ENCODE measurements at places on chromosomes 2 and 18. TPM values are rescaled to one million over a fixed set of nuclear protein-coding genes. Genes with fewer than 3 reads are reported as not detected.

The CLASP1 gene
- 40.1 TPM for total RNA-seq

The MREG gene
- total RNA-seq = 6.5 TPM

- DNase-seq = no peak
Observed at GRCh38 chr18:65568866-65569265, 181.9 kb upstream of the CDH7 start.

DNA sequence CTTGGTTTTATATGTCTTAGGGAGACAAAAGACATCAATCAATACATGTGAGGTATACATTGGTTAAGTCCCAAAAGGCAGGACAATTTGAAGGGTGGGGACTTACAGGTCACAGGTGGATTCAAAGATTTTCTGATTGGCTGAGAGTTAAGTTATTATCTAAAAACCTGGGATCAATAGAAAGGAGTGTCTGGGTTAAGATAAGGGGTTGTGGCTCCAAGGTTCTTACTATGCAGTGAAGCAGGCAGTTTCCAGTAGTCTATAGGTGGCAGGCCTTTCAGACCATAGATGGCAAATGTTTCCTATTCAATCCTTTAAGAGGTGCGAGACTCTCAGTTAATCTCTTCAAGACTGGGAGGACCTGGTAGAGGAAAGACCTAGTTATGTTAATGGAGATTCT lies 42.1 kb upstream of the NEB start:
- DNase-seq = no peak

DNA sequence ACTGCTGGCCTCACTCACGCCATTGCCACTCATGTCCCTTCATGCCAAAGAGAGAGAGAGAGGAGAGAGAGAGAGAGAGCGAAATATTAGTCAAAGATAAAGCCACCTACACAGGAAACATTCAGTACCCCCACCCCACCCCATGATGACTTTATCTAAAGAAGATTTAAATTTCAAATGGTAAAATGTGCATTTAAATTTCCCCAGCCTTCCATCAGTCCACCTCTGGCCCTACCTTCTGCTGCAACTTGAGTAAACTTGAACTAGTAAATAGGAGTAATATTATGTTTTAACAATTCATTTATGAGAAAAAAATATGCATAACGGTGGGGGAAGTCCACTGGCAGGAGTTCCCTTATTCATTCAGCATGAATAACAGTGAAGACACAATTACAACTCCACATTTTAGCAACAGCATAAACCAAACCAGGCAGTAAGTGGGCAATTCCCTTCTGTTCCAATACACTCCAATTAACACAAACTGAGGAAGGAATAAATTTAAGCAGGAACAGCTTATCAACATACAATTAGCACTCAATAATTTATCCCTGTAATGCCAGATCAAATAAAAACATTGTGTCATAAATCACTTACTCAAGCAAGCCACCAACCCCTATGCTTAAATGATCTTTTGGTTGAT lies 264.2 kb downstream of the LNPK start:
- no peak for DNase-seq

DNA sequence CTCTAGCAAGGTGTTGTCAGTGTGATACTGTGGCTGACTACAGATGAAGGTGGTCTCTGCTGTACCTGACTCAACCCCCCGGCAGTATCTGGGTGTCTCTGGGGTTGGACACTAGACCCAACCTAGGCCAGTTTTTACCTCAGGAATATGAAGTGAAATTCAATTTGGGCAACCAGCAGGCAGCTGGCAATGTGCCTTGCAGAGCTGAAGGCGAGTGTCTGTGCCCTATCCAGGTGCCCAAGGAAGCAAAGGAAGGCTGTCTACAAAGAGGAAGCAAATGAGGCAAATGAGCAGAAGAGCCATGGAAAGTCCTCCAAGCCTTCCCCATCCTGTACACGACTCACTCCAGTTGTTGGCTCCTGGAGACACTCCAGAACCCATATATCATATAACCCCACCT lies 264.6 kb upstream of the AGAP1 start:
- DNase-seq = no peak

- no peak for DNase-seq
Observed at GRCh38 chr2:36697424-36698066, 1.0 kb downstream of the VIT start.

DNA sequence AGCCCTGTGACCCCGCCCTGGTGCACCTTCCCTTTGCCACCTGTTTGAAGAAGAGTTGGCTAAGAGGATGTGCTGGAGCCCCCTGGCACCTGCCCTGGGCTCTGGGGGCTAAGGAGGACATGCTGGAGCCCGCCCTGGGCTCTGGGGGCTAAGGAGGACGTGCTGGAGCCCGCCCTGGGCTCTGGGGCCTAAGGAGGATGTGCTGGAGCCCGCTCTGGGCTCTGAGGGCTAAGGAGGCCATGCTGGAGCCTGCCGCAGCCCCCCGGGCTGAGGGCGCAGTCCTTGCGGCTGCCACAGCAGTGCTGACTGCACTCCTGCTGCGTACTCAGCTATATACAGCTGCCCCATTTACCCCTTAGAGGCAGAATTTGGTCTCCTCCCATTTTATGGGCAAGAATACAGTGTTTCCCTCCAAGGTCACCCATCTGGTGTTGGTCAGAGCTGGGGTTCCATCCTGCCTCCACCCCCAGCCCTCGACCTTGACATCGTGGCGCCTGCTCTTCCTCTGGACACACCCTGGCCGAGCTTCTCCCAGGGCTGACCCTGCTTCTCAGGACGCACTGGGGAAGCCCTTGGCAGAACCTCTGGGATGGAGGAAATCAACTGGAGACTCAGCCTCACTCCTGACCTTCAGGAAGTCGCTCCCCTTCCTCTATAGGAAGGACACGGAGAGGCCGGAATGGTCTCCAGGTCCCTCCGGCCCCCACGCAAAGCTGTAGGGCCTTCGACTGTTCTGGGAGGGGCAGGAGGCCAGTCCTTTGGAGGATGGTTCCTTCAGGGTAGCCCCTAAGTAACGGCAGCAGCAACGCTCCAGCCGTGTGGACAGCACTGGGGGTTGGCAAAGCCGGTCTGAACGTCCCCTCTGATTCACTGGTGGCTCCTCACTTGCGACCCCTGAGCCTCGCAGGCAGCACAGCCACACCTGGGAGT lies 65.0 kb upstream of the HPCAL1 start:
- no peak for DNase-seq

DNA sequence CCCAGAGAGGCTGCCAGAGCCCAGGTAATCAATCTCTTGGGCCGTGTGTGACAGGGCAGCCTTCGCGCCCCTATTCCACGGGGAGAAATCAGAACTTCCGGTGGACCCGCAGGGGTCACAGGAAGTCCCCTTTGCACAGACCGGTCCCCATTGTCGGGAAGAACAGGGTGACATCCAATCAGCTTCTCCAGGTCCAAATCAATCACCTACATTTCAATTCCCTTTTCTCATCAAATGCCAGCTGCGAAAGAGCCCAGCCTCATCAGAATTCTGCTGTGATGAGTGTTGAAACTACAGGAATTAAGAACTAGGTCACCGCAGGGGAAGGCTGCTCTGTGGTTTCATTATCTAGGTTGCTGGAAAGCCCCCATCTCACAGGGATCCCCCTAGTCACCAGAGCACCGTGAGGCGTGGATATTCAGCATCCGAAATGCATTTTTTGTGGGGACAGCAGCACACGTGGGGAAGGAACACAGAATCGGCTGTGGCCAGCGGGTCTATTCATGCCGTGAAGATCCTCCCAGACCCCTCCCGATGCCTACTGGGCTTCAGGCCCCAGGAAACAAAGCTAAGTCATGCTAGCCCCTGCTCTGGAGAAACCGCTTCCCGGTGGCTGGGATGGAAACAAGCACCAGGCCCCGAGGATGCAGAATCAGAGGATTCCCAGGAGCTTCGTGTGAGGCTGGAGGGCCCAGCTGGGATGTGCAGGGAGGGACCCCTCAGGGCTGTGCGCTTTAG lies 193.7 kb upstream of the ID2 start:
- DNase-seq = peak; percentile 92

- DNase-seq = no peak
Observed at GRCh38 chr2:142012797-142013196, 118.0 kb downstream of the LRP1B start.

GRCh38 chr2:206616151-206616550 lies 26.1 kb upstream of the FAM237A start:
- no peak for DNase-seq

- no peak for DNase-seq
Observed at GRCh38 chr2:240109386-240109785, 26.7 kb downstream of the COPS9 start.

DNA sequence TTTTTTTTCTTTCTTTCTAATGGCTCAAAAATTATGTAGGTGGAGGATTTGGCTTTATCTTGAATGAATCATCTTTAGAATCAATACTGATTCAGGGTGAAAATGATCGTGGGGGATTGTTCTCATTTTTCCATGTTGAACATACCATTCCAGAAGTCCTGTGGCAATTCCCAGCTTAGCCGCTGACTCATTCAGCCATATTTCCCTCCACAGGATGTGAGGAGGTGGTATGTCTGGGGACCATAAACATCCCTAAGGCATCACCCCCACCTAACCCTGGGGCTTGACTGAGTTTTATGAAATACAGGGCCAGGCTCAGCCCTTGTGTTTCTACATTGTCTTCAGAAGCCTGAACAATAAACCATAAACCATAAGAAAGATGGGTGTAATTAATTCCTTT lies 92.7 kb upstream of the FN1 start:
- DNase-seq = no peak
